Brain (organoid and tissue), 16 donors: ENCODE measurements at places on chromosomes 1 and 21.

GRCh38 chr1:53343831-53344668 is 16.2 kb upstream of the LRP8 start:
- DNase-seq = no peak

DNA sequence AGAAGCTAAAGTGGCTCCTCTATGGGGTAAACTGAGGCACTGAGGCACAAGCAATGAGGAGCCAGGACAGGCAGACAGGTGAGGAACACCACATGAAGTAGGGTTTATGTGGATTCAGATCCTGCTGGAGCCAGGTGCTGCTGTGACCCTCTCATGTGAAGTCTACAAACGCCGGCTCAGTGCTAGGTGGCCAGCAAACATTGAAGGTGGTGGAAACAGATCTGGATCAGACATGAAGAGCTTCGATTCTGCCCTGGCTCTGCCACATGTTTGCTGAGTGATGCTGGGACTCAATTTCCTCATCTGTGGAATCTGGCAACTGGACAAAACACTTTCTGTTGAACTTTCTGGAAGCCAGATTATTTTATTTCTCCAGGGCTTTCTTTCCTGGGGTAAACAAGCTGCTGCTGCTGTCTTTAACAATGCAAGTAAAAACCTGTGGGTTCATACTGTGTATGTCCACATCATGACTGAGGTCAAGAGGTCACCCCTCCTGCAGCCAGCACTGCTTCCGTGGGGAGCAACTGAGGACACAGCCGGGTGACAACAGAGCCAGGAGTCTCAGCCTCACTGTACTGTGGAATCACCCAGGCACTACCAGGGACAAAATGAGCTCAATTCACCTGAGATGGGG is 33.3 kb downstream of the HMGB4 start:
- DNase-seq = no peak

GRCh38 chr1:10909697-10910680 is 102.5 kb upstream of the TARDBP start:
- no peak for DNase-seq

DNA sequence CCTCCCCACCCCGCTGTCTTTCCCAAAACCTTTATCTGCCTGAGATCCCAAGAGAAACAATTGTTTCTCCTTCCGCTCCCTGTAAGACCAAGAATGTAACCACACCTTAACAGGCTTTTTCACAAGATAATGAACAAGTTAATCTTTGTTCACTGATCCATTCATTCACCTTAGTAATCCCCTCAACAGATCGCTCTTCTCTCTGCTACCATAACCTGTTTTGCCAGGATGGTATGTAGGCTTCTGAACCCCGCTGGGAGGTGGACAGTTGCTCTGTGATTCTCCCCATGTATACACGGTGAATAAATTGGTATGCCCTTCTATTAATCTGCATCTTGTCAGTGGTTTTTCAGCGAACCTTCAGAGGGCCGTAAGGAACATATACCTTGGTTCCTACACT is 18.7 kb upstream of the RGSL1 start:
- no peak for DNase-seq

- no peak for DNase-seq
Observed at GRCh38 chr1:115145226-115145625, 55.9 kb upstream of the TSPAN2 start.
